ENCODE measurements at places on chromosomes 3 and 15.
A peak's percentile ranks its signal among the peaks of the same experiment; 100 is the strongest.

GRCh38 chr3:184952671-184953070 lies 140.7 kb downstream of the VPS8 start:
- no peak for DNase-seq

- no peak for DNase-seq
These were observed 500.8 kb downstream of the CNTN4 start for GRCh38 chr3:2599471-2599870.

DNA sequence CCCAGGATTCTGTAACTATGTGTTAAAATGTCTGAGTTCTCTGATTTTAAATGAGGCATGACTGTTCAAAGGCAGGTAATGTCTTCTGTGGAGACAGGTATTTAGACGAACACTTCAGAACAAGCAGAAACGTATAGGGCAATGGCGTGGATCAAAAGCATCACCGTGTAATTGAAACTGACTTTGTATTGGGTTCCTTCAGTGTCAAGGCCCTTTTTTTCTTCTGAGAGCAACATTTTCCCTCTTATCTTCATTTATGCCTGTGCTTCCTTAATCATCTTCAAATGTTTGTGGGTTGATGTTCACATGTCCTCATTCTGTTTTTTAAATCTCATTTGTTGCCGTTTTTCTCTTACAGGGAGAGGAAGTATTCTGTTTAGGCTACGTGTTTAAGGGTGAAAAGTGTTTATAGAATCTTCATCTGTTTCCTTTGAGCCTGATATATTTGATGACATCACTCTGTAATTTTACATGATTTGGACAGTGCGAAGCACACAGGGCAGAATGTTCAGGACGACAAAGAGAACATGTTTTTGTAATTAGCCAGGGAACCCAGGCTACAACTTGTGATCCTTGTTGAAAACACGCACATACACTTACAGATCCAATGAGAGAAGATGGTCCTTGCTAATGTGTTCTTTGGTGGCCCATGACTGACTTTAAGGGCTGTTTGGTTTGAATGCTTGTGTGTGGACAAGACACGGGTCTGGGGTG lies 196.0 kb downstream of the LRTM1 start:
- no peak for DNase-seq

DNA sequence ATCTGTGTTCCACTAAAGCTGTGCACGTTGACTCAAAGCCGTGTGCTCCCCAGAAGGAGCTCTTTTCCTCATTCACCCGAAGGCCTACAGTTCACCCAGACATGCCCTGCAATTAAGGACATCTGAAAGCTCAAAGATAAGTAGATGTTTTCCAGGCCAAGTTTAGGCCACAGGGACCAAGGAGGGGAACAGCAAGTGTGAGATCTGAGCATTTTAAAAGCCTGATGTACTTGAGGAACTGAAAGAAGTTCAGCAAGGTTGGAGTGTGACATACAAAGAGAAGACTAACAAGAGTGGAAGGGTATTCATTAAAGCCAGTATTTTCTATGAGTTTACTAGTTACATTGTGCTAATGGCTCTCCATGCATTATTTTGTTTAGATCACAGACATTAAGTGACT lies 68.0 kb downstream of the CASR start:
- DNase-seq, result no peak

GRCh38 chr3:163951397-163951987 lies 1126.8 kb downstream of the SI start:
- DNase-seq, result no peak

DNA sequence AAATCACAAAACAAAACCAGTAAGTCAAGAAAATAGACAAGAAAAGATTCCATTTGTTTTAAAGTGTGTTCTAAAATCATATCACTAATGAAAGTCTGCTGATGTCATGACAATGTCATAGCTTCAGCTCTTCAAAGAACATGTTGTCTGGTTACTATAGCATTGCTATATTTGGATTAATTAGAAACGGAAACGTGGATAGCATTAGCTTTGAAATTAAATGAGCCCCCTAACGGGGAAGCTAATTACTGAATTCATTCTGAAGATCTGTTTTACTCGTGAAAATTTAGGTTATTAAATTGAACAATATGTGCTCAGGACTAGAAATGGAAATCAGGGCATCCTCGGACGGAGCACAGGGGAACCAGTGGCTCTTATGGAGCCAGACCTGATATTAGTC lies 316.7 kb upstream of the AGTR1 start:
- DNase-seq, result no peak

DNA sequence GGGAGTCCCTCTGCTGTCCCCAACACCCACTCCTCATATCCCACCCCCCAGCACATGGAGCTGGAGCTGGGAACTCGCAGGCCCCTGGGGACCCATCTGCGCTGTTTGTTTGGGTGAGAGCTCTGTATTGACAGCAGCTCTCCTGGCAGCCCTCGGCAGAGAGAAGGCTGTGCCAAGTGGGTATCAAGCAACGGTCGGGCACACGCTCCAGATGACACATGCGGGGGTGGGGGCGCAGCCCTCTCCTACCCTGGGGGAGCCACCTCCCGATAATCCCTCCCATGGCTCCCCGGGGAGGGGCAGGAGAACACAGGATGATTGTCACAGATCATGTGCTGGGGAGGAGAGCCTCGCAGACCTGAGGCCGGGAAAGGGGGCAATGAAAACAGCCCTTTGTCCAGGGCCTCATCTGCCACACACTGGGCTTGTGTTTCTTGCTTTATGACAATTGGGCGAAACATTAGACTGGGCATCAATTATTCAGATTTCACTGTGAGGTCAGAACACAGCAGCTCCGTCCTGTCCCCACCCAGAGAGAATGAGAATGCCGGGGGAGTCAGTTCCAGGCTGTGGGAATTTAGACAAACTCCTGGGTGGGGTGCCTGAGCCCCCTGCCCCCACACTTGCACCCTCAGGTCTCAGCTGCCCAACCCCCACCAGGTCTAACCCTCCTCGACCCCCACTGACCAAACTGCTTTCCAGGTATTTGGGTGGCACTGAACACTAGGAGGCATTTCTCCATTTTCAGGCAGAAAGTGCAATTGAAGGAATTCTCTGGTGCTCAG lies 46.4 kb upstream of the KLF13 start:
- DNase-seq, result peak; percentile 20

DNA sequence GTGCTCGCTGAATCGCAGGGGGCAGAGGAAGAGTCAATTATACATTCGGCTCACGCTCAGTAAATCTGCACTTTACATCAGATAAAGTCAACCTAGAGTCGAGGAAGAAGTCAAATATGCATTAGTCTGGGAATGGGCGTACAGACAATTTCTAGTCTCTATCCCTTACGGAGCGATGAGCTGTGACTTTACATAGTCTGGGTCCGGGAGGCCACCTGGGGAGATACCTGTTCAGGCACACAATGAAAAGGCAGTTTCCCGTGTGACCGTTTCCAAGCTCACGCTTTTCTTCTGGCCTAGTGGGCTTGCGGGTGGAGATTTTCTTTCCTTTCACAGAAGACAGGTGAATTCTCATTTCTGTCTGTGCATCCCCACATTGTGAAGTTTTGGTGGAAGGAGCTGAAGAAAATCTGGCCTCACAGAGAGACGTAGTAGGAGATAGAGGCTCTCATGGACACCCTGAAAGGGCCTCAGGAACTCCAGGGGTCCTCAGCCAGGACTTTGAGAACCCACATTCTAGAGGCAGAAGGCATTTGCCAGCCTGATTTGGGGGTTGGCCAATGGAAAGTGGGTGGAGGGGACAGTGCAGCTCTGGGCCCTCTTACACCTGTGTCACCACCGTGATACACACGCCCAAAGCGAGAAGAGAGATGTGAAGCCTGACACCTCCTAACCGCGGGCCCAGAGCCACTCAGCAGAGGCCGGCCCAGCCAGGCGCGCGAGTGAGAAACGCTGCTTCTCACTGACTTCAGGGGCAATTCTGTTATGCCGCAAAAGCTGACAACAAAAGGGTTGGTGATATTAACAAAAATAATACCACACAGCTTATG lies 10.7 kb upstream of the OCA2 start:
- DNase-seq, result no peak

GRCh38 chr3:159766563-159767185 lies 222.0 kb upstream of the IL12A start:
- no peak for DNase-seq

DNA sequence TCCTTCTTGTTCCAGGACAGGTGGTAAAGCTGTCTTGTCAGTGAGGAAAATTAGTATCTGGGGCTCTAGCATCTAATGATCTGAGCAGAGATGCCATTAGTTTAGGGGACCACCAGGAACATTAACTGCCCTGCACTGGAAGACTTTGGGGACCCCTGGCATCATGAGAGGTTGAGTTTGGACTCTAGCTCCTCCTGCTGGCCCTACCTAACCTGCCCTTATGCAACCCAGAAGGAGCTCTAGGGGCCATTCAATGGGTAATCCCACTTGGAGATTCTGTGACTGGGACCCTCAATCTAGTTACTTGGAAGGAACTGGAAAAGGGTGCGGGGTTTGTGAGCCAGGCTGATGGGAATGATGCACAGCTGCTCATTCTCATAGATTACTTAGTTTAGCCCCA lies 451.0 kb downstream of the EPHB1 start:
- no peak for DNase-seq

GRCh38 chr3:196096382-196096953 lies 14.6 kb upstream of the TFRC start:
- no peak for DNase-seq

DNA sequence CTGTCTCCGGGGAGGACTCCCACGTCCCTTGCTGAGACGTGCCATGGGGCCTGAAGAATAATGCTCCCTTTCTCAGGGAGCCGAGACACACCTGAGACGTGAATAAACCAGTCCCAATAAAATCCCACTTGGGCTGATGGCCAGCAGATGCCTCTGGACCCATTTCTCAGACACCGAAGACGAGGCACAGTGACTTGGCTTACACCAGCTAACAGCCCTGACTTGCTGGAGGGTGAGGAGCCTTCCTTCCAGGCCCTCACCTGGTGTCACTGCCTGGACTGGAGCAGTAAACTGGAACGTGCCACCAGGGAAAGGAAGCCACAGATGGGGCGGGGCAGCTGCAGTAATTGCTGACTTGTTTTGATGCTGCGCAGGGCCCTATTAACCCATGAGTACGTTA lies 189.7 kb downstream of the PDZRN3 start:
- no peak for DNase-seq

- DNase-seq, result no peak
These were observed 23.6 kb downstream of the PRR20G start for GRCh38 chr3:127264292-127264691.

DNA sequence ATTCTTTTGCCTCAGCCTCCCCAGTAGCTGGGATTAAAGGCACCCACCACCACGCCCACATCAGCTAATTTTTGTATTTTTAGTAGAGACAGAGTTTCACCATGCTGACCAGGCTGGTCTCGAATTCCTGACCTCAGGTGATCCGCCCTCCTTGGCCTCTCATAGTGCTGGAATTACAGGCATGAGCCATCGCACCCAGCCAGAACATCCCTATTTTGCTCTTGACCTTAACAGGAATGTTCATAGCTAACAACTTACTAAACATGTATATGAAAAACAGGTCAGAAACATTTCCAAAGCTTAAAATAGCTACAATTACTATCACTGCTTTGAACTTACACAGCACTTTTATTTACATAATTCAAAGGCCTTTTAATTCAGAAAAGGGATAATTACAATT lies 33.7 kb downstream of the UQCC5 start:
- no peak for DNase-seq

GRCh38 chr3:131361464-131362421 lies 19.8 kb upstream of the NUDT16 start:
- DNase-seq, result peak; percentile 93

DNA sequence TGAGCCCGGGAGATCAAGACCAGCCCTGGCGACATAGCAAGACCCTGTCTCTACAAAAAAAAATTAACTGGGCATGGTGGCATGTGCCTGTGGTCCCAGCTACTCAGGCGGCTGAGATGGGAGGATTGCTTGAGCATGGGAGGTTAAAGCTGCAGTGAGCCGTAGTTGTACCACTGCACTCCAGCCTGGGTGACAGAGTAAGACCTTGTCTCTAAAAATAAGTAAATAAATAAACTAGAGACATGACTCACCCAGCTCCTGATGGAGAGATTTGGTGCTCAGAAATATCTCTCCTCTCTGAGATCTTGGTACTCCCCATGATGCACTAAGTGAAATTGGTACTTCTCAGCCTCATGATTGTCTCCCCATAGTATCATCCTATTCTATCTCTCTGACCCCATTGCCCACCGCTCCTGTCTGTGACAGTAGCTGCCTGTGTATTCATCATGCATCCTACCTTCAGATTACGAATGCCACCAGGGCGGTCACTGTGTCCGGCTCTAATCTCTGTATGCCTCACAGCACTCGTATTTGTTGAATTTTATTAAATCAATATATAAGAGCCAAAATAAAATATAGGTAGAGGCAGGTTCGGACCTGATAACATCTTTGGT lies 50.9 kb downstream of the ABHD2 start:
- DNase-seq, result no peak

DNA sequence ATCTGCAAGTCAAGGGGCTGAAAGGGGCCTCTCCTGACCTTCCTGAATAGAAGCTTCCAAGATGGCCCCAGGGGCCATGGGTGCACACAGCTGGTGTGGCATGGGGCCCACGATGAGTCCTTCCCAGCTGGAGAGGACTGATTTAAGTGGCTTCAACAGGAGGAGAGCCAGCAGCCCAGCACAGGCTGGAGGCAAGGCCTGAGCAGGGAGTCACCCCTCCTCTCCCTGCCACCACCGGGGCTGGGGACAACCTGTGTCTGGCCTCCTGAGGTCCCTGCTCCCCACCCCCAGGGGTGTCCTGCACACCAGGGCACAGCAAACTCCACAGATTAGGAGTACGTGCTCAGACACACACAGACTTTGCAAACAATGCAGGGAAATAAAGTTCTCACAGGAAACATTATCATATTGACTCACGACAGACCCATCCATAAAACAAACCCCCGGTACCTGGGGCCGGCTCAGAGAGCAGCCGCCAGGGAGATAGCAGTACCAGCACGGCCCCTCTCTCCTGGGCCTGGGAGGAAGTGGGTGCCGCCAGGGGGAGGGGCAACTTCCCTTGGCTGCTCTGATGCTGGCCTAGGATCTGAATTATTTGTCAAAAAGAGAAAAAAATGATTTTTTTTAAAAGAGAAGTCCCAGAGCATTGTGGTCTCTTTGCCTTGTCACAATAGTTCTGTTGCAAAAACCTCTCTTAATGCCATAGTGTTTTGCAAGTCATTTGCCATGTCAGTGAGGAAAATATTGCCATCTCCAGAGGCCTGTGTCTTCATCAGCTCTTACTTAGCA lies 21.9 kb upstream of the TSEN2 start:
- DNase-seq, result no peak

DNA sequence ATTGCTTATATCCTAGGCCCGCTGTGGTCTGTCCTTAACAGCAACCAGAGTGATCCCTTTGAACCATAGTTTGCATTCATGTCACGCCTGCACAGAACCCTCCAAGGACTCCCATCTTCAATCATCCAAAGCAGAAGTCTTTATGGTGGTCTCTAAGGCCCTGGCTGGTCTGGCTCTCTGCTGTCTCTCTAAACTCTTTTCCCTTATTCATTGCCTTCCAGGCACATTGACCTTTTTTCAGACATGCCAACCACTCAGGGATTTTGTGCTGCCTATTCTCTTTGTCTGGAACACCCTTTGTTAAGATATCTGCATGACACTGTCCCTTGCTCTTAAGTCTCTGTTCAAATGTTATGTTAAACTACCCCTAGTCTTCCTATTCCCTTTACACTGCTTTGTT lies 21.9 kb upstream of the ZBTB47 start:
- no peak for DNase-seq
